ENCODE measurements at places on chromosomes 3 and 15. TPM values are rescaled to one million over a fixed set of nuclear protein-coding genes. Genes with fewer than 3 reads are reported as not detected.

GRCh38 chr3:157981819-157982218 is 124.4 kb downstream of the SHOX2 start:
- DNase-seq: no peak

GRCh38 chr3:131962982-131963381 is 71.8 kb downstream of the CPNE4 start:
- no peak for DNase-seq

DNA sequence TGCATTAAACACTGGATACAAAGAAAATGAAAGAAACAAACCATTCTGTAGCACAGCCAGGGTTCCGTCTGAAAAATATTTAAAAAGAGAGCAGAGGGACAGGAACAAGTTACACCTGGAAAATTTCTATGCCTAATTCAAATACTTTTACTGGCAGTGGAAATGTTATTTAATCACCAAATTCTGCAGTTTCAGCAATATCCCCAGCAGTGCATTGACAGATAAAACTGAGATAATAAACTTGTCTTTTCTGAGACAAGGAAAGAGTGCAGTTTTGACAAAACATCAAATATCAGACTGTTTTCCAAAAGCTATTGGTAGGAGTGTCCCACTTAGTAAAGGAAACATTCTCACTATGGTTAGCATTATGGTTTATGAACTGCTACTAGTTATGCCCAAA is 173.4 kb upstream of the FAM3D start:
- no peak for DNase-seq

DNA sequence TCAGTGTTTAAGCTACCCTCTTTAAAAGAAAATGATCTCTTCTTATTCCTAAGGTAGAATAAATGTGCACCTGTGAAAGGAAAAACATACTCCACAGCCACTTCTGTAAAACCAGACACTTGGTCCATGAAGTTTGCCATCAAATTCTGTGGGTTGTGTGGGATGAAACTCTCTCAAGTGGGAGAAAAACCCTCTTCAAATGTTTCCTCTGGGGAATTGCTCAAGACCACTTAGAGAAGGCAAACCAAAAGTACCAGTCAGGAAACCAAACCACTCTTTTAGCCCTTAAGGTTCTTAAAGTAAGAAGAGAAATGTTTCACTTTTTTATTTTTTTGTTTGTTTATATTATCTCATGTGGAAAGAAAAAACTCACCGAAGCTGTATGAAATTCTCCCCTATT is 1.2 kb downstream of the COL8A1 start:
- DNase-seq: no peak

DNA sequence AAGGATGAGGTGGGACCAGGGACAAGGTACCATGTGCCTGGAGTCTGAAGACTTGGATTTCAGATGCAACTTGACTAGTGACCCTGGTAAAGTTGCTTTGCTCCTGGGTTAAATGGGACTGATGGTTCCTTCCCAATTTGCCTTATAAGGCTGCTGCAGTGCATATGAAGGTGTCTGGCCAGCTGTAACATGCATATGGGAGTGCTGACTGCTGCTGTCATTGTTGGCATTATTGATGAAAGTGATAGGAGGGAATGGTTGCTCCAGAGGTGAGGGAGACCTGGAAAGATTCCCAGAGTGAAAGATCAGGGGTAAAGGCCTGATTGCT is 20.5 kb downstream of the CYP8B1 start:
- no peak for DNase-seq

GRCh38 chr15:92409521-92409920 is 15.8 kb downstream of the ST8SIA2 start:
- no peak for DNase-seq

DNA sequence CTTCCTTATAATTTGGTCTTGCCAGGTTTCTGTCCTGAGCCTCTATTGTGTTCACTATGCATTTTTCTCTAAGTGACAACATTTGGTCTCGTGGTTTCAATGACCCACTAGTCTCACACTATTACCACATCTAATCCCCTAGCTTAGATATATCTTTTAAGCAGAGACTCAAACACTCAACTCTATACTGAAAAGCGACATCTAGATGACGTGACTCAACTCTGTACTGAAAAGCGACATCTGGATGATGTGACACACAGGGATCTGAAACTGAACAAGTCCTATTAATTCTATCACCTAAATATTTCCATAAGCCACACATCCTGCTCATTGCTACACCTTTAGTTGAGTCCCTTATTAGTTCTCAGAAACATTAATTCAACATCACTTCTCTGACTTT is 141.7 kb upstream of the MBNL1 start:
- no peak for DNase-seq

GRCh38 chr3:39038165-39038564 is 13.6 kb downstream of the SCN11A start:
- no peak for DNase-seq

SIDT1 gene
- 0.49 TPM for total RNA-seq

AAGAB gene
- total RNA-seq: 35.9 TPM

NR2E3 gene
- total RNA-seq: 0.14 TPM

CORO2B gene
- 3.9 TPM for total RNA-seq

All from sigmoid colon (tissue), 7 donors.